ENCODE measurements at places on chromosomes 5 and 9. TPM values are rescaled to one million over a fixed set of nuclear protein-coding genes. Genes with fewer than 3 reads are reported as not detected.

KCTD16 gene
- 1.1 TPM for total RNA-seq

TBCA gene
- 96.7 TPM for total RNA-seq

DNA sequence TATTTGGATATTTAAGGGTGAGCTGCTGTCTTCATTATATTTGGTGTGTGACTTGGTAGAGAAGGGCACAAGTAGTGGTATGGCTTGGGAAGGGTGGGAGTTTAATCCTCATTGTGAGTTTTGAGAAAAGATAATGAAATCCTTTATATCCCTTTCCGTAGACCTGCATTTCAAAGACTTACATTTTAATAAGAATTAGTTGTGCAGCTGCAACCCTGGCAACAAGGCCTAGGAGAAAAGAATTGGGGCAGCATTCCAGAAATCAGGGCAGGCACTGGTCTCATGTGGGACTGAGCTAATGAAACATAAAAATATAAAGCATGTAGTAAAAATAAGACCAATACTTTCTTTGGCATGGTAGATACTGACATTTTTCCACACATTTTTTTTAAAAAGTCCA is 60.5 kb downstream of the CDC42SE2 start:
- DNase-seq, result no peak

GRCh38 chr9:137602661-137603060 is 2.8 kb upstream of the ARRDC1 start:
- no peak for DNase-seq

C5orf58 gene
- total RNA-seq, result not detected

GRCh38 chr5:72920690-72921502 is 34.9 kb upstream of the FCHO2 start:
- DNase-seq, result peak; percentile 51

DNA sequence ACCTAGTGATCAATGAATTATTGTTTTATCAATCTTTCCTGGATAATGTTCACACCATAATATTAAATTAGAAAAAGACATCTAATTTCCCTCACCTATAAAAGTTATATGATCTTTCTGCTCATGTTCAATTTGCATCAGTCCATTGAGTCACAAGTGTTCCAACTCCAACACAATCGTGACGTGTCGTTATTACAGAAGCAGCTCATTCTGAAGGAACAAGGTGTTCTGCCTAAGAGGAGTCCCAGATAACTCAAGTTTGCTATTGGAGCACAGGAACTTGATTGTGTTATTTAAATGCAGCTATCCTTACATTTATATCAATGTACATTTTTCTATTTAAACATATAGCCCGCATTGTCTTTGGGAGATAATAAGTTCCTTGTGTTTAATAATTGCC is 30.6 kb downstream of the ATPSCKMT start:
- no peak for DNase-seq

ALDH1A1 gene
- total RNA-seq, result 164 TPM

GRCh38 chr5:15807248-15807647 is 307.3 kb downstream of the FBXL7 start:
- DNase-seq, result no peak

- no peak for DNase-seq
These were observed 128.9 kb downstream of the CAMK4 start for GRCh38 chr5:111353035-111353434.

GRCh38 chr9:130243015-130243881 is 22.3 kb upstream of the HMCN2 start:
- DNase-seq, result peak; percentile 22

- peak; percentile 79 for DNase-seq
These were observed 192.5 kb downstream of the CD180 start for GRCh38 chr5:67003935-67004729.

DNA sequence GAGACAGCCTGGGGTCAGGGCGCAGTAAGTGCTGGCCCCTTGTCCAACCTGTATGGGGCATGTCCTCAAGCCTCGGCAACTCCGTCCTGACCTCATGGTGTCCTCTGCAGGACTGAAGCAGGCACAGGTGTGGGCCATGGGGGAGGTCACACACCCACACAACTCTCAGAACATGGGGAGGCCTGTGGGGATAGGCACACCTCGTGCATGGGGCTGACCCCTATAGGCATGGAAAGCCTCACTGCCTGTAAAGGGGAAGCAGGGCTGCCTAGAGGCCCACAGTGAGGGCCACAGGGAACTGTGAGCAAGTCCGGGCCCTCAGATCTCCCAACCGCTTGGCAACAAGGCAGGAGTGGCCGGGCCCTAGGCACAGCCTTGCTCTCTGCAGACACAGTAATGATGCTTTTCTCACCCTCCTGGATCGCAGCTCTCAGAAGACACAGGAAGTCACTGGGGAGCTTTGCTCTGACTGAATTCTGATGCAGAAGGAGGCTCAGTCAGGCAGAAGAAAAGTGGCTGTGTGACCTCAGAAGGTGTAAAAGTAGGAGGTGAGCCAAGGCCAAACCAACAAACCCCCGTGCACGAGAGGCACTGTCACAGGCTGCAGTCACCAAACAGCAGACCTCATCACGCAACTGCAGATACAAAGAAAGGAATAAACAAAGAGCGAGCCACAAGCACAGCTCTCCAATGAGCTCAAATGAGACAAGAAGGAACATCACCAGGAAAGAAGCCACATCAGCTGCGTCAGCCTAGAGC is 5.4 kb downstream of the IPPK start:
- DNase-seq, result no peak

PCDHGA3 gene
- total RNA-seq, result 1.0 TPM

STK32A gene
- total RNA-seq, result 3.0 TPM

DNA sequence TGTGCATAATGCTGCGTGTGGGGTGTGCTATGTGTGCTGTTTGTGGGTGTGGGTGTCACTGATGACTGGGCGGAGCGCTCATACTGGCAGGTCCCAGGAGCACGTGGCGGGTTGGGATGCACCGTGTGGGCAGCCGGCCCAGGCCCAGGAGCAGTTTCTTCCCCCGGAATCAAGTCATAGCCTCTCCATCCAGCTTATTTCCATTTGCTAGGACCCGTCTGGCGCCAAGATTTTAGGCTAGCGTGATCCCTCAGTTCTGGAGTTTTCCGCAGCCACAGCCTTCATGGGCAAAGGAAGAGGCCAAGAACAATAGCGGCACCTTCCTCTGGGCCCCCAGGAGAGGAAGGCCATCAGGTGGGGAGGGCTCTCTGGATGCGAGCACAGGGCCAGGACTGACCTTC is 43.3 kb upstream of the NEURL1B start:
- no peak for DNase-seq

DNA sequence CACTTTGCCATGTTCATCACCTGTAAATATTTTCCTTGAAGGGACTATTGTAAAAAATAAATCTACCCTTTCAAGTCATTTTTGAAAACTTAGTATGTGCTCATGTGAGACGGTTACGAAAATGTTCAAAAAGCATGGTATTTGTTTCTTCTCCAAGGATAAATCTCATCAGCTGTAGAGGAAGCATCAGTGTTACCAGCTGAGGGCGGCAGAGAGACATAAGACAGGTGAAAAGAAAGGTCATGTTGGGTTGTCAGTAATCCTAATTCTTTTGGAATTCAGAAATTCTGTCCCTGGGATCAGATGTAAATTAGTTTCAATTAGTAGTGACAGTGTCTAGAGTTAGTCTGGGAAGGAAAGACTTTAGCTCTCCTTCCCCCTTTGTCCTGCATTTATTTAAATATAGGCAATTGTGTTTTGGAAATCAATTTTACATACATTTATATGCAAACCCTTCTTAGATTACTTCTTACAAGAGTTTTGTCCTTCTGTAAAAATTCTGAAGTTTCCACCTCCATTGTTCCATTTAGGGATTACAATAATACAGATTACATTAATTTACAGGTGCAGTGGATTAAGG is 791.9 kb upstream of the CDH6 start:
- peak; percentile 54 for DNase-seq

DNA sequence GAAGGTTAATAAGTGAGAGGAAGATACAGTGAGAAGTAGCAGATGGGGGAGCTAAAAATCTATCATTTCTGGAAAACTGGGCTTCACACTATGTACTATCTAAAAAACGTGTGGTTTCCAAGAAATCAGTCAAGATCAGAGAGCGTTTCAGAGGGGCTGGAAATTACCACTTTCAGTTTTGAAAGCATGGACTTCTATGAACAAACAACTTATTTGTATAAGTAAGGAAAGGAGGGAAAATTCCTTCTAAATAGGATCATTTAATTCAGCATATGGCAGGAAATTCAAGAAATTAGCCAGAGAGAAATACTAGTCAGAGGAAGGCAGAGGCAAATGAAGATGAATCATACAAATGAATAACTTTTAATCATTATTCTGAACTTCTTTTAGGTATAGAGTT is 11.3 kb downstream of the TNC start:
- no peak for DNase-seq

- DNase-seq, result no peak
These were observed 175.3 kb downstream of the HMHB1 start for GRCh38 chr5:143987264-143987663.

GRCh38 chr9:111969061-111969460 is 72.4 kb downstream of the UGCG start:
- peak; percentile 49 for DNase-seq

DNA sequence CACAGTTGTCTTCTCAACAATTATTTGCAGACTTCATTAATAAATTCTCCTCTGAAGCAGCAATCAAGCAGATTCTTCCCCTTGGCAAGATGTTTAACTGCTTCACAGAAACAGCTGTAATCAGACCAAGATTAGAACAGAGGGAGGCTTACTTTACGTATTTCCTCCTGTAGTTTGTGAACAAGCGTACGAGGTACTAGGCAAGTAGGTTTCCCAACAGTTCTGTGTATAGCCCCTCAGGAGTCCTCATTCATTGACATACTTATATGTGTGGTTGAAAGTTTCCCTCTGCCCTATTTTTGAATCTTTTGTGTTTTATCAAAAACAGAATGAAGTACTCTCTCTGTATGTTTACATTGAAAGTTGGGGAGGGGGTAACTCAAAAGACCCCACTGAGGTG is 128.0 kb downstream of the SPATA31D1 start:
- DNase-seq, result no peak

DNA sequence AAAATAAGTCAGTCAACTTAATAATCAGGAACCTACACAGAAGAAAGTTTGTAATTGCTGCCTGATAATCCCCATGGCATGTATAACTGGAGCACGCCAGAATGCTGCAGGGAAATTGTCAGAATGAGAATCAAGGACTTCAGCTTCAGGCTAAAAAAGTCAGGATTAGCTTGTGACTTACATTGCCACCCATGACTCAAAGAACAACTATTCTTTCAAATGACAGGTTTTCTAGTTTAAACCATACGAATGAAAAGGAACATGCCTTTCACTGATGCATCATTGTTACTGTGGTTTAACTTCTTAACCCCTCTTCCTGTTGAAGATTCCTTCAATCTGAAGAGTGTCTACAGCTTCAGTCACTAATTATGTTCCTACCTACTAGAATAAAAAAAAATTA is 112.4 kb downstream of the ISL1 start:
- peak; percentile 92 for DNase-seq

DNA sequence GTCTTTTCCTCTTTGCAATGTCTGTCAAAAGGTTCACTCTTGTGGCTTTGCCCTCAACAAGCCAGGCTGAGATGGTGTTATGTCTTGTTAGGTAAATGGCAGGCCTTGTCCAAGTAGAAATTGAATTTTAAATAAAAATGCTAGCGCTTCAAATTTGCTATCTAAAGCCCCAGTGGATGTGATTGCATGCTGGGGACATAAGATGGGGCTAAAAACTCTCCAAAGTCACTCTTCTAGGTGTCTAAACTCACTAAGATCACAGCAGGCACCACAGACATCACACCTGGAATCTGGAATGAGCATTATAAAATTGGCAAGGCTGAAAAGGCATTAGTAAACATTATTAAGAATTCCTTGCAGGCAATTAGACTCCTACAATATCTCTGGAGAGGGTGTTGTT is 262.7 kb upstream of the CLINT1 start:
- no peak for DNase-seq

GRCh38 chr9:136678624-136679023 is 8.6 kb downstream of the AGPAT2 start:
- DNase-seq, result no peak

- DNase-seq, result peak; percentile 93
These were observed 8.4 kb downstream of the UBTD2 start for GRCh38 chr5:172274951-172275753.

FAM78A gene
- 0.17 TPM for total RNA-seq

GRCh38 chr5:165015126-165015525 is 1509.7 kb downstream of the MAT2B start:
- DNase-seq, result no peak

- DNase-seq, result no peak
These were observed 507.2 kb downstream of the BNC2 start for GRCh38 chr9:16363073-16363781.

HINT1 gene
- total RNA-seq, result 83.9 TPM

NIM1K gene
- not detected for total RNA-seq

DNA sequence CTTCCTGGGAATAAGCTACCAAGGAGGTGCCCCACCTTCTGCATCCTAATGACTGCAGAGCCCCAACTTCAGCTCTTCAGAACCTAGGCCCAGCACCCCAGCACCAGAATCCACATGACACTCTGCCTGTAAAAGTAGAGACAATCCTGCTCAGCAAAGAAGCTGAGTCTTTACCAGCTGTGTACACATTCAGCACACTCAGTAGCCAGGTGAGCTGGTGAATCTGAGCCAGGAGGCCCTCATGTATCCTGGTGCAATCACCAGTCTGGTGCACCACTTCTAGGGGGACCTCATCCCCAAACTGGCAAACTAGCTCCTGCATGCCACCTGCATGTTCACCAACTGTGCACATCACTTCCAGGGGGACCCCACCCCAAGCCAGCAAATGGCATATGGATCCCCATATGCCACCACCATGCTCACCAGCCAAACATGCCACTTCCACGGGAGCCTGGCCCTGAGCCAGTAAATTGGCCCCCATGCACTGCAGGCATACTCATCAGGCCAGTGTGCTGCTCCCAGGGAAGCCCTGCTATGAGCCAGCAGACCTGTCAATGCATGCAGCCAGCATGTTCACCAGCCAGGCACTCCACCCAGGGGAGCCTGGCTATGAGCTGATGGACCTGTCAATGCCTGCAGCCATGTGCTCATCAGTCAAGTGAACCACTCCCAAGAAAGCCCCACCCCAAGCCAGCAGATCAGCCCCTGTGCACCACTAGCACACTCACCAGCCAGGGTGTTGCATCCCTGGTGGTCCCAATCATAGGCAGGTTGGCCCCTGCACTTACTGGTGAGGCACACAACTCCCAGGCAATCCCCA is 15.6 kb upstream of the BTNL9 start:
- no peak for DNase-seq

PCDHB16 gene
- 1.4 TPM for total RNA-seq

JADE2 gene
- total RNA-seq, result 42.6 TPM

NIPSNAP3A gene
- total RNA-seq, result 69.3 TPM

DNA sequence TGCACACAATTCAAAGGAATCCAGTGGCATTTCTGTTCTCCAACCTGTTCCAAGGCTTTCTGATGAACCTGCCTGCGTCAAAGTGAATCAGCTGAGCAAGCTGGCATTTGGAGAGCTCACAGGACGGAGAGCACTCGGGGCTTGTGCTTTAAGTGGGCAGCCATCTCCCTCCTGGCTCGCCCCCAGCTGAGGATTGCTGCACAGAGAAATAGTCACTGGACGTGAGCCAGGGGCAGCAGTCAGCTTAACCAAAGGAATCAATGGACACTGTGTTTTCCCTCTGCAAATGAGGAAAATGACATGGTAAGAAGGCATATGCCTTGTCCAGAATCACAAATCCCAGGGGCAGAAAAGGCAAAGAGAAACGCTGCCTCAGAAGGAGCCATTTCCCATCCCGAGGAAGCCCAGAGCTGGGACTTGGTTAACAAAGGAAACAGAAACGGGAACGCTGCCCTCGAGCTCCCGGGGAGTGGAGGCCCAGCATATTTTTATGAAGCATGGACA is 299.4 kb downstream of the ZSWIM6 start:
- DNase-seq, result peak; percentile 17
